ENCODE measurements at places on chromosomes 6 and 20. TPM values are rescaled to one million over a fixed set of nuclear protein-coding genes. Genes with fewer than 3 reads are reported as not detected.

Gene MRPL2
- polyA plus RNA-seq, result 44.9 TPM

DNA sequence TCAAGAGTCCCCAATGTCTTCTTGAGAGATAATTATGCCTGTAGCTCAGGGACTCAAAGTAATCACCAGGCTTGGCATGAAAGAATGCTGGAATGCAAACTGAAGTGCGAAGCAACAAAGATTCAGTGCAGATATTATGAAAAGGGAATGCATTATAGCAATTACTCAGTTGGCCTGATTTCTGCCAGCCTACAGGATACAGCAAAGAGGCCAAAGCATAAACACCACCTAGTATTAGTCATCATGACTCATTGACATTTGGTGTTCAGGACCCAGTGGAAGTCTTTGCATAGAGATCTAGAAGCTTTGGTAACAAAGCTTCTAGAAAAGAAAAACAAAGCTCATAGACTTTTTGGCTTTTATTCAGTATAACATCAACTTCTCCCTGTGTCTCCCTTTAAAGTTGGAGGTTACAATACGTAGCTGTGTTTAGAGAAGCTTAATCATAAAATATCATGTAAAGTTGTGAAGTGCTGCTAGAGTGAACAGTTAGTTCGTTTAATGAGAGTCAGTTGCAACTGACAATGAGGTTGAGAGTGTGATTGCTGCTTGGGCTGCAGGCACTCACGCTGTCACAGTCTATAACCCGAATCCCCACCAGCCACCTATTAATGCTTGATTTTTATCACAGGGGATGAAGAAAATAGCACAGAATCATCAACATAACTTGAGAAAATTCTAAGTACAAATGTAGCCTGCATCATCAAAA lies 932.7 kb downstream of the TFAP2A start:
- no peak for DNase-seq

DNA sequence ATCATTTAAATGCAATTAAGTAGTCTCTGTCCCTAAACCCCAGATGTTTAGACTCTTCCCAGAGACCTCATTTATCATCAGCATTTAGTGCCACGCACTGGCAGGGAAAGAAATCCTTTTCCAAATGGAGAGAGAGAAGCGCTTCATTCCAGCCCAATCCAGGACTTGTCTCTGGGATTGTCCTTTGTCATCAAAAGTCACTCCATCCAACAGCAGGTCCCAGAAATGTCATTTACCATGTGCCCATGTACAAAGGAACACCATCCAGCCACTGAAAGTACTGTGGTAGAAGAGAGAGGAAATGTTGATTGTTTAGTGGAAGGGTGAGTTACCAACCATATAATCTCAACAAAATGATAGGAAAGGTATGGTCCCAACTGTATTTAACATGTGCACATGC lies 66.9 kb upstream of the SMIM28 start:
- no peak for DNase-seq

DNA sequence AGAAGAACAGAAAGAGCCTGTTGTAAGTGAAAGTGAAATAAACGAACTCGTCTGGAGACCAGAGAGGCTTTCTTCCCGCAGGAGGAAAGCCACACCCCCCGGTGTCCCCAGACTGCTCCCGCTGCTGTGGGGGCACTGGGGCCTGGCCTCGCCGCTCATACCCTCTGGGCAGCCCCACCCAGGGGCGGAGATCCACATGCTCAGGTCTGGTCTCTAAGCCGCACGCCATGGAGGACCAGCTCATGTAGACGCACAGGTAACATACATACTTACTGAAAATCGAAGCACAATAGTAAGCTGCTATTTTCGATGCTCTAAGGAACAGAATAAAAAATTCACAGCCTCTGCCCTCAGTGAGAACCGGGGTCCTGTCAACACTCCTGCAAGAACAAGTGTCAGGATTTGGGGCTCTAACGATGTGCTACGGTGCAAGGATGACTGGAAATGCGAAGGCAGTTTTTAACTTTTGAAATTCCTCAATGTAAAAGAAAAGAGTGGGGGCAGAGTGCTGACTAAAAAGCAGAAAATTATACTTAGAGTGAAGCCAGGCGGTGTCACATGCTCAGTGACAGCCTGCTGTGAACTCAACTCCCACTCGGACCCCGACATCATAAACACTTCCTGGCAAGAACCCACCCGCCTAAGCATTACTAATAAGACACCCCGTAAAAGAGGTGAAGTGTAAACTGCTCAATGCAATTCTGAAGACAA lies 110.5 kb downstream of the IRF4 start:
- no peak for DNase-seq

Gene GDAP1L1
- 1.0 TPM for polyA plus RNA-seq

DNA sequence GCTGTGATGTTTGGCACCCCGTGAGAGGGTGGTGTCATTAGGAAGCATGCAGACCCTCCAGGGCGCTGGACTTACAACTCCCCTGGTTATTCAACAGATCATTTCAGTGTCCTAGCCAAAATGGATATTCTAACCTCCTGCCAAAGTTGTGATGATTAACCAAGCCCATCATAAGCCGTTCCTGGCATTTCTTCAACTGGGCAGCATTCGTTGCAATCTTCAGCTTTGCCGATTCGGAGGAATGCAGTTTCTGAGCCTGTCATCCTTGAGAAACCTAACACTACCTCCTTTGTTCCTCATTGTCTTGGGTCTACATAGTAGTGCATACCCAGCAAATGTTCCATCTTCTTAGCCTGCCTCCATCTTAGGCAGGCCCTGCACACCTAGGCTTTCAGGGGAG lies 79.2 kb upstream of the MAP3K4 start:
- DNase-seq, result no peak

Gene GABRR2
- polyA plus RNA-seq, result 2.2 TPM

DNA sequence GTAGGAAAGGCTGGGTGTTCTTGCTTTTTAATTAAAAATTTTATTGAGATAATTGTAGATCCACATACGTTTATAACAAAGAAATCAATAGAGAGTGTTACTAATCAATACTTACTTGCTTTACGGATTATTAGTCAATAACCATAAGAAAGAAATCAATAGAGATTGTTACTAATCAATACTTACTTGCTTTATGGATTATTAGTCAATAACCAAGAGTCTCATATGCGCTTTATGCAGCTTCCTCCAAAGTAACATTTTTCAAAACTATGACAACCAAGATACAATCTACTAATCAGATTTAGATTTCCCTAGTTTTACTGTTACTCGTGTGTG lies 31.0 kb upstream of the LY86 start:
- no peak for DNase-seq

- DNase-seq, result no peak
These were observed 48.9 kb upstream of the EZR start for GRCh38 chr6:158868122-158868480.

Gene ZC3H12D
- 0.34 TPM for polyA plus RNA-seq

Measured in muscle of arm (tissue), 14 donors.